ENCODE measurements at places on chromosomes 7 and 10. TPM values are rescaled to one million over a fixed set of nuclear protein-coding genes. Genes with fewer than 3 reads are reported as not detected.

- H3K27me3 ChIP-seq, result no peaks in the 10 kb centered on the region
- no peak for DNase-seq
- H3K4me1 ChIP-seq, result no peaks in the 10 kb centered on the region
- no peaks in the 10 kb centered on the region for H3K36me3 ChIP-seq
- no peak overlapping the region for H3K4me3 ChIP-seq
These were observed 41.2 kb downstream of the ANLN start for GRCh38 chr7:36430881-36431280.

GRCh38 chr10:121873236-121873635 lies 54.6 kb downstream of the ATE1 start:
- no peak overlapping the region for H3K27ac ChIP-seq
- no peak overlapping the region for H3K4me3 ChIP-seq
- no peaks in the 10 kb centered on the region for H3K4me1 ChIP-seq

The GJC3 gene
- 0.35 TPM for total RNA-seq

The KIF5B gene
- total RNA-seq, result 69.0 TPM
